ENCODE measurements at places on chromosomes 6 and 20.

GRCh38 chr6:119137194-119138072 lies 59.0 kb upstream of the FAM184A start:
- DNase-seq, result no peak

GRCh38 chr20:4513720-4514119 lies 208.0 kb upstream of the PRND start:
- no peak for DNase-seq

DNA sequence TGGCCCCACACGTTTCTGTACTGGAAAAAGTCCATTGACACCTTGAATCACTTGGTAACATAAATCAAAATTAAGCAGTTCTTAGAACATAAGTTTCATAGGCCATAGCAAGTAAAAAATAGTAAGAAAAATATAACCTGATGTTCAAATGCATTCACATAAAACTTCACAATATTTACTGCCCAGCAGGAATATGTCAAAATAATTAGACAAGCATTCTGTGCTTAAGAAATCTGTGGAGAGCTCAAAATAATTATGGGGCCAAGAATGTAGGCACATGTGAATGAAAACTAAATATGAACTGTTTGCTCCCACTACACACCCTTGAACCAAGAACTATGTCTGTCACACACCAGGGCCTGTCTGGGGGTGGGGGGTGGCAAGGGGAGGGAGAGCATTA lies 70.8 kb downstream of the IPCEF1 start:
- no peak for DNase-seq

DNA sequence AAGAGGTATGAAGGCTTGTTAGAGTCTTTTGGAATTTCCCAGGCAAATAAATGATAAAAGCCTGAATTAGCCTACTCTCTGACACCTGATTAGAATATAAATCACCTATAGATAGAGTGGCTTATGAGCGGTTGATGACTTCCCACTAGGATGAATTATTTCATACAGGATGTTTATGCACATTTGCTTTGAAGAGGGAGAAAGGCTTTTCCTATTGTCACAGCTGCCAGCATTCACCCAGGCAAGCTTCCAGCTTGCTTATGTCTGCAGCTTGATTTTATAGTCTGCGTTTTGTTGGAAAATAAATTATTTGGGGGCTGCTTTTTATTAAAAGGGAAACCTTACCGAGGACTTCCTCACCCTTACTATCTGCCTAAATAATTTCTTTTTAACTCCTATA lies 51.3 kb upstream of the EIF2S2 start:
- DNase-seq, result no peak

DNA sequence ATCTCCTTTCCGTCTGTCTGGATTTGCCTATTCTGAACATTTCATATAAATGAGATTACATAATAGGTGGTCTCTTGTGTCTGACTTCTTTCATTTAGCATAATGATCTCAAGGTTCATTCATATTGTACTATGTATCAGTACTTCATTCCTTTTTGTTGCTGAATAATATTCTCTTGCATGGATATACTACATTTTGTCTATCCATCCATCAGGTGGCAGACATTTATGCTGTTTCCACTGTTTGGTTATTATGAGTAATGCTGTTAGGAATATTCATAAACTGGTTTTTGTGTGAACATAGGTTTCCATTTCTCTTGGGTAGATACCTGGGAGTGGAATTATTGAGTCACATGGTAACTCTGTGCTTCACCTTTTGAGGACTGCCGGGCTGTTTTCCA lies 148.2 kb upstream of the PMEPA1 start:
- DNase-seq, result no peak

DNA sequence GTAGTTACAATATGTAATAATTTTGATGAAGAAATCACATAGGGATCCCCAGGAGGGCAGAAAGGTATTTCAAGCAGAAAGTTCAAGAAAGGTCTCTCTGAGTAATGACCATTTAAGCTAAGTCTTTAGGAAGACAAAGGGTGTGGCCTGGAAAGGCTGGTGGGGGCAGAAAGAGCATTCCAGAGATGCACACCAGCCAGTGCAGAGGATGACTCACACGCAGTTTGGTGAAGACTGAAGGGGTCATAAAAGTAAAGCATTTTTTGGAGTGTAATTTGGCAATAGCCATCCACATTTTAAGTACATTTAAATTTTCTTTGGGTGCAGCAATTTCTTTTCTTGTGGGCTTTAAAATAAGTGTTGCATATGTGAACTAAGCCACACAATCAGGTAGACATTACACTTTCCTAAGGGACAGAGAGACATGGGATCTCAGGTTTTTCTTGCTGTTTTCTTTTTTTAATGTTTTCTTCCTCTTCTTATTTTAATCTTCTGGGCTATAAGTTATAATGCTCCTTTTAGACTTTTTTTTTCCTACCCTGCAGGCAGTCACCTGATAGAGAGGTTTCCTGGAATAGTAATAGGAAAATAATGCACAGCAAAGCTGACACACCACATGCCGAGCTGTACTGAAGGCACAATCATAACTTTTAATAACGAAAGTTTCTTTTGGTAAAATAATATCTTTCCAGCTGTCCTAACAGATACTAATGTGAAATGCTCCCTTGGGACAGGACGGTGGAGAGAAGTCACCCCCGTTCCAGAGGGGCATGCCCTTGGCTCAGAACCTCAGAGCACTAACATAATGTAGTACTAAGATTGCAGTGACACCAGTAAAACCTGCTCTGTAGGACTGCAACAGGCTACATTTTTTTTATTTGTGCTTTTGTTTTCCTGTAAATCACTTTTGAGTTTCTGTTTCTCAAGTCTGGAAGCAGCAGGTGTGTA lies 49.6 kb upstream of the PTPRK start:
- DNase-seq, result no peak

GRCh38 chr6:107066697-107067659 lies 39.0 kb downstream of the MTRES1 start:
- no peak for DNase-seq

DNA sequence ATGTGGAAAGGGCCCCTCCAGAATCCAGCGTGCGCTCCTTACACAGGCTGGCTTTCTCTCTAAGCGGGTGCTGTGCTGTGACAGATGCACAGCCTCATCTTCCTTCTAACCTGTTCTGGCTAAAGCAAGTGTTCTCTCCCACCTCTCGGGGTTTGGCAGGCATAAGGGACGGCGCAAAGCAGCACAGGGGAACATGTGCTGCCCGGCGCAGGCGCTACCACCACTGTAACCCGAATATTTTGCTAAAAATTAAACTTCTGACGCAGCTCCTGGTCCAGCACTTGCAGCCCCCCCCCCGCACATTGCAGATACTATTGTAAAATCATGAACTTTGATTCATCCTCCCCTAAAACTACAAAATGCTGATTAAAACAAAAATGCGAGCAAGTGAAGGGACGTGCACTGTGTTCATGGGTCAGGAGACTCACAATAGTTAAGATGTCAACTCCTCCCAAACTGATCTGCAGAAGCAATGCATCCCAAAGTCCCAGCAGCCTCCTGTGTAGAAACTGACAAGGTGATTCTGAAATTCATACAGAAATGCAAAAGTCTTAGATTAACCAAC lies 43.0 kb downstream of the TAF4 start:
- no peak for DNase-seq

Measured in activated T-helper 9 cell treated with anti-CD3 and anti-CD28 coated beads, Interleukin-2, amount 50 U/mL, for 16 hours (primary cell).